Stimulated activated CD8-positive, alpha-beta memory T cell treated with anti-CD3 and anti-CD28 coated beads, Interleukin-4, amount 100 ng/mL, for 48 hours (primary cell): ENCODE measurements at places on chromosomes 4 and X.
A peak's percentile ranks its signal among the peaks of the same experiment; 100 is the strongest.

DNA sequence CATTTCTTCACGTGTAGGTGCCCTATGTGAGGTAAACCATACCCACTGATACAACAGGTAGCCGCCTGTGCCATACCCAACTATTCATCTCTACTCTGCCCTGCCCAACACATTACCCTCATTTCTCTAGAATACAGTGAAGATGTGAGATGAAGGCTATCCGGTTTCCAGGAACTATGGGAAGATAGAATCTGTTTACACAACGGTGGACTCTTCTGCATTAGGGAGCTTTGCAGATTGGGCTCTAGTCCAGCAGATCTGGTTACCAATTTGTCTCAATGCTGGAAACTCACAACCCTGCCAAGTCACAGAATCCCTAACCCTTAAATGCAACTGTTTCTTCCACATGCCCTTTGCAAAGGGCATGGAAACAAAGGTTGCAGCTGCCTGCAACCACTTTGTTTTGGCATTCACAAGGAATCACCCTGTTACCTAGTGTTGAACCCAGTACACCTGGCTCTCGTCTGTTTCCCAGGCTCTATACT, 6.4 kb upstream of the SLAIN2 start:
- DNase-seq: no peak

DNA sequence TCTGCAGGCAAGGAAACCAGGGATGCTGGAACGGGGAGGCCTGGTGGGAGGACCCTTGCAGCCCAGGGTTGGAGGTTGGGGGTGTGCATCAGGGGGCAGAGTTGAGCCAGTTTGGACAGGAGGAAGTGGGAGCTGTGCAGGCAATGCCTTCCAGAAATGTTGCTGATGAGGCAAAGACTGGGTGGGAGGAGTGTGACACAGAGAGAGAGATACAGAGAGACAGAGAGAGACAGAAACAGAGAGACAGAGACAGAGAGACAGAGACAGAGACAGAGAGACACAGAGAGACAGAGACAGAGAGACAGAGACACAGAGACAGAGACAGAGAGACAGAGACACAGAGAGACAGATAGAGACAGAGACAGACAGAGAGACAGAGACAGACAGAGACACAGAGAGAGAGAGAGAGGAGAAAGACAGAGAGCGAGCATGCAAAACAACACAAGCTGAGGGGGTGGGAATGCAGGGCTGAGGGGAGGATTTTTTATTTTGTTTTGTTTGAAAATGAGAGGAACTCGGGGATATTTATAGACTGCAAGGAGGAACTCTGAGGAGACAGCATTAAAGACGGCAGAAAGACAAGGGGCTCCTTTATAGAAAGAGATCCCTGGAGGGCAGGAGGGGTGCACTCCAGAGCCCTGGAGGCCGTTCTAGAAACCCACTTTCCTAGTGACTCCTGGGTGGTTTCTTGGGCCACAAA, 1.9 kb upstream of the HAUS3 start:
- DNase-seq: peak; percentile 37

DNA sequence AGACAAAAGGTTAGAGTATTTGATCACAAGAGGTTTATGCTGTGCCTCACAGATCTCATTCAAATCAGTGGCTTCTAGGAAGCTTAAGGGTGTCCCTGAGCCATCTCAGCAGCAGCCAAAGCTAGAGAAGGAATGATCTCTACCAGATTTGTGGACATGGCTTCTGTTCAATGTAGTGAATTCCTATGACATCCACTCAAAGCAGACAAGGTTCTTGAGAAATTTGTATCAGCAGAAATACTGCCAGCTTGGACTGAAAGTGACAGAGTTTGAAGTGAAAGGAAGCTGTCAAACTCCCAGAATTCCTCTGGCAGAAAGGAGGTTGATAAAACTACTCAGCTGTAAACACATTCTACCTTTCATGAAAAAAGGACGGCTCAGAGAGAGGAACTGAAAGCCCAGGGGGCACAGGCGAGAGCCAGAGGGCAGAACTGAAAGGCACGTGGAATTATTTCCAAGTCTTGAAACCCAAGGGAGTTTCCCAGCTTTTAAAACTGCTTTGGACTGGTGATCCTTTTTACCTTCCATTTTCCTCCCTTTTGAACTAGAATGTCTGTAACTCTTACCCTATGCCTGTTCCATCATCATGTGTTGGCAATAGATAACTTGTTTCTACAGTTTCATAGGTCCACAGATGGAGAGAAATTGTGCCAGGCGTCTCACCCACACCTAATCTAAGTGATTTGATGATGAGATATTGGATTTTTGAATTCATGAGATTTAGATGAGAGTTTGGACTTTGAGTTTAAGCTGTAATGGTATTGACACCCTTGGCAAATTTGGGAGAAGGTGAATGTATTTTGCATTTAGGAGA, 14.5 kb upstream of the MED14 start:
- no peak for DNase-seq

DNA sequence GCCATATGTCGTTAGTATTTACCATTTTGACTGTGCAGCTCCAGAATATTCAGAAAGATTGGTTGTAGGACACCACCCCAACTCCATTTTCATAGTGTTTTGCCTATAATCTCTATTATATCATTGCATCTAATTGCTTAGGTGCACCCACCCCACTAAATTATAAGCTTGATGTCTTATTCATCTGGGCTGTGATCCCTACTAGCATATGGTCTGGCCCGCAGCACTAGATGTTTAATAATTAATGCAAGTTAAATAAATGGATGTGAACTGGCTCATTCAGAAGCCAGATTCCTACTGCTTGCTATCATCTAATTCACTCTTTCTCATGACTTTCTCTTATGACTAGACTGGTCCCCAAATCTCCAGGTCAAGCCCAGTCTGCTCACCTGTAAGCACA, 143.5 kb downstream of the RELL1 start:
- DNase-seq: no peak

DNA sequence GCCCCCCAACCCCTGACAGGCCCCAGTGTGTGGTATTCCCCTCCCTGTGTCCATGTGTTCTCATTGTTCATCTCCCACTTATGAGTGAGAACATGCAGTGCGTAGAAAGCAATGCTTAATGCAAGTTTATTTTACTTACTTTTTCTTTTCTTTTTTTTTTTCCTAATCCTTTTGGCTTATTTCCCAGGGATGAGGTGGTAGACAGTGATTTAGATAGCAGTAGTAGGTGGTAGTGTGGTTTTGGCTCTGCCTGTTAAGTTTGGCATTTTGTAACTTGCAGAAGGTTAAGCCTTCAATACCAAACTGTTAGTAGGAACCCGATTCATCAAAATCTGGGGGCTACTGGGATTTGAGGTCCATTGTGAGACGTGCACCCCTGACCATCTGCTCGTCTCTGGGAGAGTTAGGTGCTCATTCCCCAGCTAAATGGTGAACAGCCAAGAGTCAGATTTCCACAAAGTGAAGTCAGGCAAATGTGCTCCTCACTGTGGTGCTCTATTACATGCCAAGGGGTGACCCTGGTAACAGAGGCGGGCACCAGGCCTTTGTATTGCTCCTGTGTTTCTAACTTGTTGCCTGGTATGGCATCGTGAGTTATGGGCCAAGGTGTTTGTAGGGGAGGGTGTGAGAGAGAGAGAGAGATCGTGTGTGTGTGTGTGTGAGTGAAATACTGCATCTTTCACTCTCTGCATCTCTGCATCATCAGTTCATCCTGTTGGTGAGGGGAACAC, 70.3 kb downstream of the PHOX2B start:
- DNase-seq: no peak

DNA sequence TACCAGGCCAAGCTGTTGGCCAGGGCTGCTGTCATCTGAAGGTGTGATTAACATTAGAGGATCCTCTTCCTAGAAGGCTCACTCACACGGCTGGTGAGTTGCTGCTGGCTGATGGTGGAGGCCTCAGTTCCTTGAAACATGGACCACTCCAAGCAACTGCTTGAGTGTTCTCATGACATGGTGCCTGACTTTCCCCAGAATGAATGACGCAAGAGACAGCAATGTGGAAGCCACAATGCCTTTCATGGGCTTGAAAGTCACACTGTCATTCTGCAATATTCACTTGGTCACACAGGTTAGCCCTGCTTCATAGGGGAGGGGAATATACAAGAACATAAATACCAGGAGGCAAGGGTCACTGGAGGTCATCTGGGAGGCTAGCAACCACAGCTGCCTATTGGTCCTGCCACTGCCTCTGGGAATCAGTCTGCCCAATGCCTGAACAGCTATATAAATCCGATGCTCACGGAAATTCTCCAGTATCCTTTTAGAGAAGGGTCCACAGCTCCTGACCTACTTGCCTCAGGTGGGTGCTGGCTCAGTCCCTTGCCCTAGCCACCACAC, 97.1 kb upstream of the MAML3 start:
- DNase-seq: peak; percentile 45

- no peak for DNase-seq
These were observed 13.2 kb downstream of the ATP8A1 start for GRCh38 chr4:42643685-42644084.
